ENCODE measurements at places on chromosomes 5 and 9.

- no peak for DNase-seq
Measured at GRCh38 chr5:2633992-2634391, 117.5 kb downstream of the IRX2 start.

DNA sequence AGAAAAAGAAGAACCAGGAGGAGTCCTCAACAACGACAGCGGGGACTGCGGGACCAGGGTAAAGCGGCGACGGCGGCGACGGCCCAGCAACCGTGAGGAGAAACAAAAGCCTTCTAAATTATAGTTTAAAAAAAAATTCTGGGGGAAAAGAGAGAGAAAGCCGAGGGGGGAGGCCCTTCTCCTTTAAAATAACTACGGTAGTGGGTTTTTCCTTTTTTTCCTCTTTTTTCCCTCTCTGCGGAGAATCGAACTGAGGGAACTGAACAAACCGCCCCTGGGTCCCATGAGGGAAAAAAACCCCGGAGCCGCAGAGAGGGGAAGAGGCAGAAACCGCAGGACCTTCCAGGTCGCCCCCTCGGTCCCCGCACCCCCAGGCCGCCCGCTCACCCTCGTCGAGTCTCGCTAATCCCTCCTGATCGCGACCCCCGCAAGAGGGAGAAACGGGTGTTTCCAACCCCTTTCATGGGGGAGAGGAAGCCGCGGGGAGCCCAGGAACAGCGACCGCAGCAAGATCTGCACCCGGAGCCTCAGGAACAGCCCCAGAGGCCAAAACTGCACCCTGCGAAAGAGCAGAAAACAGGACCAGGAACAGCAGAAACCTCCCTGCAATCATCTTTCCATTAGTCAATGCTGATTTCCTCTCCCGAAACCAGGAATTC, 453 bp downstream of the CPEB4 start:
- DNase-seq: no peak

- no peak for DNase-seq
Measured at GRCh38 chr5:114363837-114364236, 2.0 kb downstream of the KCNN2 start.

DNA sequence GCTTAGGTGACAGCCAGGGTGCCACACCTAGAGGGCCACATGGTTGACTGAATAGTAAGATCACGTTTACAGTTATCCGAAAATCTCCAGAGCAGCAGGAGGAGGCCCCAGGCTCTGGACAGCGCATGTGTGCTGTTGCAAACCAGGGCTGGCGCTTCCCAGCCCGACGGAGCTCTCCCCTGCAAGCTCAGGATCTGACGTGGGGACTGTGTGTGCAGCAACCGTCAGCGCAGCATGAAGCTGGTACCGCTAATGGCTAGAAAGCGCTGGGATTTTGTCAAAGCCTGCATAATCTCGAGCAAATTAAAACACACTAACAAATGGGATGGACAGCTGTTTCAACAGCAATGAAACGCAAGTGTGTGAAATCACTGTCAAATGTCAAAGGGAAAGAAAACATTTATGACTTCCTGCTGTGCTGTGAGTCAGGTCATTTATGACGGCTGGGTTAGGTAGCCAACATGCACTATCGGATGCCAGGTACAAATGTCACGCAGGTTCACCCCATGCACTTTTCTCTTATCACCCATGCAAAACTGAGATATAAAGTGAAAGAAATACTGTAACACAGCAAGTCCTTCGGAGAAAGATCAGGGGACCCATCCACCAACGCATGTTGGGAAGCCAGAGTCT, 7.5 kb downstream of the SURF4 start:
- no peak for DNase-seq

- DNase-seq: no peak
Measured at GRCh38 chr5:14153071-14153864, 10.1 kb downstream of the TRIO start.

- no peak for DNase-seq
Measured at GRCh38 chr5:58117542-58117941, 342.3 kb downstream of the PLK2 start.

- DNase-seq: no peak
Measured at GRCh38 chr5:14424011-14424685, 157.4 kb upstream of the OTULINL start.

GRCh38 chr5:99105216-99105615, 176.4 kb upstream of the CHD1 start:
- no peak for DNase-seq

DNA sequence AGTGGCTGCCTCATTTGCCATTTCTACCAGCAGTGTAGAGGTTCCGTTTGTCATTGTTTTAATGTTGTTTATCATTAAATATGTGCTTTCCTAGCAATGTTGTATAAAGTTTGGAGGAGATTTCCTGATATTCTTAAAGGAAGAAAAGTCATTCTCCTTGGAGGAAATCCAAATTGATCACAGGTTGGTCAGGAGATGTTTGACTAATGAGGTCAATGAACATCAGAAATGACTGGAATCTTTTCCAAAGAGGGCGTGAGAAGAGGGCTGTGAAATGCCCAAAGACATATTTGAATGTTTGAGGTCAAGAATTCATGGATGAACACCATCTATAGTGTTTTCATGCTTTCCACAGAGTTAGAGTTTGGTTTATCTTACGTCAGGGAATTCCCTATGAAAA, 471.3 kb downstream of the MAT2B start:
- DNase-seq: no peak

- no peak for DNase-seq
Measured at GRCh38 chr5:160773646-160774410, 78.2 kb downstream of the ATP10B start.

DNA sequence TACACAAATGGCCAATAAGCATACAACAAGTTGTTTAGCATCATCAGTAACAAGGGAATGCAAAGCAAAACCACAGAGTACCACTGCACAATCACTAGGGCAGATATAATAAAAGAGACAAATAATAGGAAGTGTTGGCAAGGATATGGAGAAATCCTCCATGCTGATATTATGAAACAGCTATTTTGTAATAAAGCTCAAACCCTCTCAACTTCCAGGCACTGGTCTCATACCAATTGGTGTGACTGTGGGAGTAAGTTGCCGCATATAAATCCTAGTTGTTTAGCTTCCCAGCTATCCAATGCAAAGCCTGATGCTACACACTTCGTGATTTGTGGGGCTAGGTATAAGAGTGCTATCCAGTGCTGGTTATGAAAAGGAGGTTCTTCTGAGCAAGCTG, 88.6 kb downstream of the SMIM23 start:
- DNase-seq: no peak

DNA sequence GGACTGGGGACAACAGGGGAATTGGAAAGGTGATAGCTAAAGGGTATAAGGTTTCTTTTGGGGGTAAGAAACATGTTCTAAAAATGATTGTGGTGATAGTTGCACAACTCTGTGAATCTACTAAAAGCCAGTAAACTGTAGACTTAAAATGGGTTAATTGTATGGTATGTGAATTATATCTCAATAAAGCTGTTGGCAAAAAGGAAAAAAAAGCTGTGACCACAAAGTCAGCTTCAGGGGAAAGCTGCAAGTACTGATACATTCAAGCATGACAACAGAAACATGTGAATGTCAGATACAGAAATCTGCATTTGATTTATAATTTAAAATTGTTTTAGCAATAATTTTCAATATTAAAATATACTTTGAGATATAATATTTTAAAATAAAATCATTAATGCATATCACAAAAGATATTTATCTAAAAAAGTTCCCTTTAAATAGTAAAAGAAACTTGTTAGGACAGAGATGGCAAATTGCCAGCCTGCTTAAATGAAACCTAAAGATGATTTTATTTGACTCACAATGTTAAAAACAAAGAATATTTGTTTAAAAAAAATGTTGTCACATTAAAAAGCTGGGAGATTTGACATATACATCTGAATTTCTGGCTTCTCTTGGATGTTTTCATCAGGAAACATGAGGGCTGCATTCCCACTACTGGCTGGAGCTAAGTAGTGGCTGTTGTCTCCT, 66.0 kb downstream of the TBCA start:
- DNase-seq: no peak

DNA sequence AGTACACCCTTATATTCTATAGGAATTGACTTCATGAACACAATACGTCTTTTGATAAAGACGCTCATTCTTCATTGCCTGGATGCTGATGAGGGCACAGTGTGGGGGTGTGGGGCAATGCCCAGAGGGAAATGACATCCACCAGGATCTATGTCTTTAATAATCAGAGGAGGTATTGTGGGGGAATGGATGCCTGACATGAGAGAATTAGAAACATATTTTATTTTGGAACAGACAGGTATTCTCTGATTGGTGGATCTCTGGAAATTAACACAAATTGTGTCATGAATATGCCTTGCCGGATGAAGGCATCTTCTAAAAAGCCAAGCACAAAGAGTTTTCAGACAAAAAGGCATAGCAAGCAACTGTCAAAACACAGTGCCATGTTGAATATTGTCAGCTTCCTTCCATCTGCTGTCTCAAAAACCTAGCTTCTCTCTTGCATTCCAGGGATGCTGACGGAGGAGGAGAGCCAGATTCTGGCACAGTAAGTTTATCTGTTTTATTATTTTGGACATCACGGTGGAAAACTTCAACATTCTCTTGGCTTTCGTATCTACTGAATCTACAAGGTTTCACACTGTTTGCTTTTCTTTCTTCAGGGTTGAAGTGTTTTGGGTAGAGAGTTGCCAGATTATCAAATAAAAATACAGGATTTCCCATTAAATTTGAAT, 3.9 kb upstream of the C5orf58 start:
- no peak for DNase-seq

- no peak for DNase-seq
Measured at GRCh38 chr5:72248410-72248981, 71.5 kb downstream of the MRPS27 start.

- no peak for DNase-seq
Measured at GRCh38 chr5:93592883-93593282, 9.9 kb downstream of the NR2F1 start.

- no peak for DNase-seq
Measured at GRCh38 chr5:157157293-157157891, 8.7 kb downstream of the GARIN3 start.

- no peak for DNase-seq
Measured at GRCh38 chr5:36089989-36090388, 23.3 kb upstream of the UGT3A2 start.

DNA sequence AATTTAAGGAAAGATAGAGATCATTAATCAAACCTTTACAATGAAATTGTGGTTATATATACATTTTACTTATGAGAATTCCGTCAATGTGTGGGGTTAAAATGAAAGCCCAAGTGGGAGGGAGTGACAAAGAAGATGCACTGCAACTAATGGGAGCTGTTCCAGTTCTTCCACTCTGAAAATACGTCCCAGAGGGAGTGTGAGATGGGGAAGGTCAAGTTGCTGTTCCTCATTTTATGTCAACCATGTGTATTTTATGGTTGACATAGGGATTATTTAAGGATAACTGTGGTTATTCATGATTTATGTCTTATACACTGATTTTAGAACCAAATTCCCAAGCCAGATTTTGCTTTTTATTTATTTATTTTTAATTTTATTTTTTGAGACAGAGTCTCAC, 14.2 kb upstream of the RGS3 start:
- no peak for DNase-seq
